ENCODE measurements at places on chromosomes 2 and 18.

DNA sequence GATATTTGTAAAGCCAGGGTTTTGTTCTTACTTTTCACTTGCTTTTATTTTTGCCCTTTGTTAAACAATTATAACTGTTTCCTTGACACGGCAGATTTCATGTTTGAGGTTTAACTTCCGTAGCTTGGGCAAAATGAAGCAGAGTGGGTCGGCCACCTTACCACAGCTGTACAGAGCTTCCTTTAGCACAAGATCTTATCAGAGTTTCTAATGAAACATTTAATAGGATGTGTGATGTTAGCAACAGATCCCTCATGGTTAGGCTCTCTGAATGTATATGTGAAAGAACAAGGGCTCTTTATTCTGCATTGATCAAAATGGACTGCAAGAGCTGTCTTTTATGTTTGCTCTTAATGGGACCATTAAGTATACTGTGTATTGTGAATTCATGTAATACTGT lies 22.3 kb downstream of the RNF125 start:
- no peak for DNase-seq

GRCh38 chr2:191802180-191802579 lies 44.7 kb downstream of the CAVIN2 start:
- no peak for DNase-seq

- no peak for DNase-seq
These were observed 505.5 kb downstream of the LRRTM4 start for GRCh38 chr2:77016443-77017354.

GRCh38 chr2:69798290-69798908 lies 31.1 kb upstream of the GMCL1 start:
- no peak for DNase-seq

DNA sequence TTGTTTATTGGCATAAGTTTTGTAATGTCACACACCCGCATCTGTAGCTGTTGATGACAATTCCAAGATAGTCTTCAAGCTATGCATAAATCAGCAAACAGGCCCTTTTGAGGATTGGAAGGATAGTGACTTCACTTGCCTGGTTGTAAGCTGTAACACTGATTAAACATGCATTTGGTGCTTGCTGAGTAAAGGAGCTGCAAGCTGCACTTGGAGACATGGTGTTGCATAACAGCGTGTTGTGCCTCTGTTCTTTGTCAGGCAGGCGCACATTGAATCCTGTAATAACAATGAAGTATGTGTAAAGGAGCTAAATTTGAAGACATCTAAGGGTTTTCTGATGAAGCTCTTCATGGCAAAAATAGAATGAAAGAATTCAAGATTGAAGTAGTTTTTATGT lies 68.7 kb upstream of the TTC27 start:
- no peak for DNase-seq

DNA sequence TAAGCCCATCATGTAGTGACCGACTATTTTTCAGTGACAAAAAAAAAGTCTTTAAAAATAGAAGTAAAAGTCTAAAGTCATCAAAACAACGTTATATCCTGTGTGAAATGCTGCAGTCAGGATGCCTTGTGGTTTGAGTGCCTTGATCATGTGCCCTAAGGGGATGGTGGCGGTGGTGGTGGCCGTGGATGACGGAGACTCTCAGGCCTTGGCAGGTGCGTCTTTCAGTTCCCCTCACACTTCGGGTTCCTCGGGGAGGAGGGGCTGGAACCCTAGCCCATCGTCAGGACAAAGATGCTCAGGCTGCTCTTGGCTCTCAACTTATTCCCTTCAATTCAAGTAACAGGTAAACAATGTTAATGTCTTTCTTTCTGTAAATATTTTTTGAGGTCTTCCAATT lies at the start of gene CD28:
TSS of gene CD28 (plus strand) at position 237 of the 400 bp plus-strand sequence. CDS start at position 295, 58 bp downstream.
- no peak for DNase-seq

- no peak for DNase-seq
These were observed 338.9 kb downstream of the ZEB2 start for GRCh38 chr2:144181001-144181400.

- no peak for DNase-seq
These were observed 75.1 kb downstream of the SH3BP4 start for GRCh38 chr2:235026649-235027557.

- no peak for DNase-seq
These were observed 51.1 kb upstream of the FN1 start for GRCh38 chr2:215487002-215487372.

GRCh38 chr2:189091253-189091652 lies 88.3 kb downstream of the COL5A2 start:
- no peak for DNase-seq

DNA sequence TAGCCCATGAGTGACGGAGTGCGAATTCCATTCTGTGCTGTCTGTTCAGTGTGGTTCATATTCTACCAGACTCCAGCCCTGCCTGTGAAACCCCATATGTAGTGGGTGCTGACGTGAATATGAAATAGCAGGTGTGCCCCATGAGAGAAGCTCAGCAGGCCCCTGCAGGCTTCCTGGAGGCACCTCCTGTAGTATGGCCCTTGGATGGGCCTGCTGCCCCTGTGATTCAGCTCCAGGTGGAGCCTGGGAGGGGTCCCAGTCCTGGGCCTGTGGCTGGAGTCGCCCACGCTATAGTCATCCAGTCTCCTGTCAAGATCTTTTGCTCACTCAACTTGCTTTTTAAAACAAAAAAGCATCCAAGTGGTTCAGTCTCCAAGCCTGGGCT lies 125.5 kb downstream of the GLI2 start:
- no peak for DNase-seq

DNA sequence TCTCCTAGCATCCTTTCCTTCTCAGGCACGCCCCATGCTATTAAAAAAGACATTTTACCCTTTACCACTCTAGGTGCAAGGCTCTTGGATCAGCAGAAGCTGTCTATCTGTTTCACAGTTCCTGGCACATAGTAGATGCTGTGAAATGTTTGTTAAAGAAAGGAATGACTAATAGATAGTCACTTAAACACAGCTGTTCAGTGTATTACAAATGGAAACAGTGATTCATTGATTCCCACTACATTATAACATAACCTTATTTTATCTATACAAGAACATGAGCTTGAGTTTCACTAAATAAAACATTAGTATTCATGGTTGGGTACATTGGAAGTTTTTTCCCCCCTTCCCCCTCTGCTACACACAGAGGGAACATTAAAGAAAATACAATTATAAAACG lies 142.1 kb downstream of the ASXL3 start:
- no peak for DNase-seq

GRCh38 chr2:173410579-173410978 lies 55.9 kb downstream of the CDCA7 start:
- no peak for DNase-seq

GRCh38 chr2:100983684-100984310 lies 18.3 kb upstream of the RPL31 start:
- DNase-seq = no peak

DNA sequence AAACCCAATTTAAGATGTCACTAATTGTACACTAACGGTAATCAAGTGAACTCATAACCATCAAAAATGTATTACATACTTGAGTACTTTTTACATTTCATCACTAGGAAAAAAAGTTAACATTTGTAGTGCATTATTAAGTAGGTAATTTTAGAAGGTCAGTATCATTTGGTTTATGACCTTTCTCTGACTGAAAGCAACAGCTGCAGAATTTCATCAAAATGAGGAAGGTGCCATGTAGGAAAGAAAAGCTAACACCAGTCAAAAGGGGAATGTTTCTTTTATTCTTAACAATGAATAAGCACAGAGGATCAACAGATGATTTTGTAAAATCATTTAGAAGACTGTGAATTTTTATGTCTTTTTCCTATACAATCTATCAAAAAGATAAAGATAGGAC lies 79.0 kb downstream of the PIGN start:
- DNase-seq = no peak

GRCh38 chr2:76429374-76429773 lies 718.7 kb upstream of the GCFC2 start:
- no peak for DNase-seq

- no peak for DNase-seq
These were observed 98.8 kb downstream of the METTL8 start for GRCh38 chr2:171334946-171335345.

- DNase-seq = no peak
These were observed 83.4 kb upstream of the RTN4 start for GRCh38 chr2:55133467-55134315.

DNA sequence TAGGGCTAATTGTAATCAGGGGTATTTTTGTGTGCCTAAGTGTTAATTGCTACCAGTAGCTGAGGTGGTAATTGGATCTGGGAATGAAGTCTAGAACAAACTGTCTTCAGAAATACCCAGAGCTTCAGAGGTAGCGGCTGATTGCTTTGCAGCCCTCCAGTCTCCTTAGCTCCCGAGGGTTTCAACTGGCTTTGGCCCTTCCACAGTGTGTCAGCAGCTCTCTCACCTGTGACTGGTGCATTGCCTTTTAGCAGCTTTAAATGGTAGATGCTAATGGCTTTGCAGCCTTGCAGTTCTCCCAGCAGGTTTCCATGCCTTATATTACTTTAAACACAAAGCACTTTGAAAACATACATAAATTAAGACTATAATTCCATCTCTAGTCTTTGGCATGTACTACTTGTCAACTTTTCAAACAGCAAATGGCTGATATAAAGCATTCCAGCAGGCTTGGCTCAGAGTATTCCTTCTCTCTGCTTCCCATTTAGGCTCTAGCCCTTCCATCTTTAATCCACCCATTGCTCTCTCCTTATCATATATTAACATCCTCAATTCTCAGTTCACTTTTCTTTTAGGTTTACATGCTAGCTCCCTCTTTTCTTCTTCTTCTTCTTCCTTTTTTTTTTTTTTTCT lies 156.4 kb upstream of the GALNT13 start:
- DNase-seq = no peak

GRCh38 chr2:18169121-18169892 lies 290.8 kb downstream of the KCNS3 start:
- no peak for DNase-seq

- no peak for DNase-seq
These were observed 2.9 kb upstream of the KHK start for GRCh38 chr2:27083410-27084296.

DNA sequence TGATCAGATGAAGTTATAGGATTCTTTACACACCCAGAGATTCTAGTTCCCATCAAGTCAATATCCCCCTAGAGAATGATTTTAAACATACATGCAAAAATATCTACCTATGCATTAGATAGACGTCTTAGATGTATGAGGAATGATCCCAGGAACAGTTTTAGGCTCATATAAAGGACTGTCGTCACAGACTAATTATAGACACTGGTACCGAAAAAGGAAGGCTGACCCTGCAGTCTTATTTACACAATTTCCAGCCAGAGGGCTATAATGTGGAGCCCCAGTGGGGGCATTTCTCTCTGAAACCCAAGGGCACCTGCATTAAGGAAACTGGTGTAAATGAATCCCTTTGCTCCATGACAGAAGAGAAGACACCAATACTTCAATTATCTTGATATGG lies 170.4 kb downstream of the ZNF521 start:
- no peak for DNase-seq

DNA sequence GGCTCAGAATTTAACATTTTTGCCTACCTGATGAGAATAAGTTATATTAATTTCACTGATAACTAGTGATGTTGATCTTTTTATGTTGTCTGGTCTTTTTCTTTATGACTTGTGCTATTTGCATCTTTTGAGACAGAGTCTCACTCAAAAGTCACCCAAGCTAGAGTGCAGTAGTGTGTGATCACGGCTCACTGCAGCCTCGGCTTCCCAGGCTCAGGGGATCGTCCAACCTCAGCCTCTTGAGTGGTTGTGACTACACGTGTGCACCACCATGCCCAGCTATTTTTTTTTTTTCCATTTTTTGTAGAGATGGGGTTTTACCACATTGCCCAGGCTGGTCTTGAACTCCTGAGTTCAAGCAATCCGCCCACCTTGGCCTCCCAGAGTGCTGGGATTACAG lies 7.5 kb downstream of the SMCHD1 start:
- DNase-seq = no peak

All from NCI-H2227 treated with DMSO at 0.1 percent for 48 hours (cell line).